ENCODE measurements at places on chromosomes 5 and 9. TPM values are rescaled to one million over a fixed set of nuclear protein-coding genes. Genes with fewer than 3 reads are reported as not detected.

DNA sequence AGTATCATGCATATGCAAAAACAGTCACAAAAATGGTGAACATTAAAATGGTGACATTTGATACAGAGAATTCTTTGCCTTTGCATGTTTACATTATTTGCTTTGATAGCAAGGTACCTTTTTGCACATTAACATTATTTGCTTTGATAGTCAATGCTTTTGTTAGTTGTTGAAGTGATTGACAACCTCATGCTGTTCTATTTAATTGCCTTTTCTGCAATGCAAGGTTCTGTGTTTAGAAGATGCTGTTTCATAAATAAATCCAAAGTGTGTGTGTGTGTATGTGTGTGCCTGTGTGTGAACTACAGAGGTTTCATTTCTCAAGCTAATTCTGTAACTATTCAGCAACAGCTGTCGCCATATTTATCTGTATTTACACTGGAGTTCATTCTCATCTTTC, 668.7 kb downstream of the NR2F1-AS1 start:
- H3K36me3 ChIP-seq = no peaks in the 10 kb centered on the region
- no peaks in the 10 kb centered on the region for H3K4me1 ChIP-seq
- no peak overlapping the region for H3K4me3 ChIP-seq
- H3K27me3 ChIP-seq = no peaks in the 10 kb centered on the region

- H3K27me3 ChIP-seq = no peaks in the 10 kb centered on the region
- DNase-seq = no peak
- no peak overlapping the region for H3K27ac ChIP-seq
- H3K36me3 ChIP-seq = peaks cover 5% of the 10 kb centered on the region
These were observed 59.1 kb upstream of the IER5L start for GRCh38 chr9:129237164-129237611.

The C5orf58 gene
- not detected for total RNA-seq

GRCh38 chr9:4959031-4959430, 26.0 kb upstream of the JAK2 start:
- peaks cover under 1% of the 10 kb centered on the region for H3K36me3 ChIP-seq
- no peaks in the 10 kb centered on the region for H3K27me3 ChIP-seq
- no peak overlapping the region for H3K4me3 ChIP-seq
- no peak for DNase-seq
- no peak overlapping the region for H3K27ac ChIP-seq
- no peaks in the 10 kb centered on the region for H3K4me1 ChIP-seq

The OSMR gene
- not detected for total RNA-seq

DNA sequence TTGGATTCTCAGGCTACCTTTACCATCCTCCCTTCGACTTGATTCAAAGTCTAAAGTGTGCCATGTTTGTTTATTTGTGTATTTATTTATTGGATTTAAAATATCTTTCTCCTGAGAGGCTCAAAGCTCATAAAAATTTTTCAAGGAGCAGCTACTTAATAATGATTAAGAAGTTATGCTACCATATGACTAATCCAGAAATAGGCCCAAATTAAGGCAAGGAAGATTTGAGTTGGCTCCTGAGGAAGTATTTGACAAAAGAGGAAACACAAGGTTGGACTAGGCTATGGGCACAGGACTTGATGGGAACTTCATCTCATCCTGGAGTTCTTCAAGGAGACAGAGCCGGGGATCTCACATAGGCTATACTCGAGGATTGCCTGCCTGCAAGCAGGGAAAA, 22.4 kb upstream of the PPP2CA start:
- H3K27ac ChIP-seq = no peak overlapping the region
- peaks cover 15% of the 10 kb centered on the region for H3K27me3 ChIP-seq
- H3K4me1 ChIP-seq = peaks cover 3% of the 10 kb centered on the region
- no peak for DNase-seq

DNA sequence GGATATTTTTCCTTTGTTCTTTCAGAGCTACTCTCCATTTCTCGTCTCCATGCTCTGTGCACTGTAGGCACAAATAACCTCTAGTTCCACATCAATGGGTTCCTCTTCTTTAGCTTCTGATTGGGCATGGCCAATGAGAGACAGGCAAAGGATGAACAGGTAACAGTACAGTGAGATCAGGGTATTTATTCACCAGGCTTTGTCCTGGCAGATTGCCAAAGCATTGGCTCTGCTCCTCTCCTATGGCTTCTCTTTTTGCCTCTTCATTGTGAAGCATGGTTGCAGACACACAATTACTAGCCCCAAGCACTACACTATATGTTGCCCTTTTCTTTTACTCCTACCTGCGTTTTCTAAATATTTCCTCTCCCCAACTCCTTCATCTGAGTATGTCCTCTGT, 215.1 kb upstream of the ARRDC3 start:
- no peak for DNase-seq
- H3K27ac ChIP-seq = no peak overlapping the region
- H3K4me1 ChIP-seq = no peaks in the 10 kb centered on the region
- H3K4me3 ChIP-seq = no peak overlapping the region
- no peaks in the 10 kb centered on the region for H3K36me3 ChIP-seq
- H3K27me3 ChIP-seq = no peaks in the 10 kb centered on the region

DNA sequence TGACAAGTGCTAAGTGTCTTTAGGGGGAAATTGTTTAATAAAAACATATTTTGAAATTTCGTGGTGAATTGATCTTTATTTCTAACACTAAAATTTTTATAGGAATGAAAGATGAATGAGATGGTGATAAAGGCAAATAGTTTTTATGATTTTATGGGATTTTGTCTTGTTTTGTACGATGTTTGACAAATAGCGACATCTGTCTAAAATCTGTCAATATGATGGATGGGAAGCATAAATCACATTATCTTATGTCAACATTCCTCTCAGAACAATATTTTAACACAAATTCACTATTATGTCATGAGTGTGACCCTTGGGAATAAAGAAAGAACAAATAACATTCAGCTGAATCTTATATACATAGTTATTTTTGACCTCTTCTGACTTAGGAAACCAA, 852.0 kb upstream of the CDH6 start:
- no peaks in the 10 kb centered on the region for H3K27me3 ChIP-seq
- no peak overlapping the region for H3K4me3 ChIP-seq
- no peaks in the 10 kb centered on the region for H3K4me1 ChIP-seq
- DNase-seq = no peak
- no peak overlapping the region for H3K27ac ChIP-seq

The TEX48 gene
- not detected for total RNA-seq

- H3K36me3 ChIP-seq = no peaks in the 10 kb centered on the region
- peaks cover 50% of the 10 kb centered on the region for H3K27me3 ChIP-seq
- DNase-seq = no peak
- peaks cover 4% of the 10 kb centered on the region for H3K4me1 ChIP-seq
- no peak overlapping the region for H3K27ac ChIP-seq
These were observed 189.1 kb upstream of the ADRA1B start for GRCh38 chr5:159727167-159727566.

- no peak overlapping the region for H3K27ac ChIP-seq
- H3K4me3 ChIP-seq = no peak overlapping the region
- DNase-seq = no peak
- H3K36me3 ChIP-seq = no peaks in the 10 kb centered on the region
- H3K27me3 ChIP-seq = no peaks in the 10 kb centered on the region
These were observed 324.8 kb downstream of the PRELID2 start for GRCh38 chr5:145510324-145510723.

GRCh38 chr5:163855754-163856153, 350.3 kb downstream of the MAT2B start:
- H3K27ac ChIP-seq = no peak overlapping the region
- H3K4me1 ChIP-seq = no peaks in the 10 kb centered on the region
- H3K4me3 ChIP-seq = no peak overlapping the region
- no peaks in the 10 kb centered on the region for H3K27me3 ChIP-seq
- H3K36me3 ChIP-seq = no peaks in the 10 kb centered on the region
- no peak for DNase-seq

GRCh38 chr9:26524267-26524666, 368.3 kb downstream of the CAAP1 start:
- no peak for DNase-seq
- no peaks in the 10 kb centered on the region for H3K27me3 ChIP-seq
- H3K4me1 ChIP-seq = no peaks in the 10 kb centered on the region
- no peak overlapping the region for H3K27ac ChIP-seq

The TNPO1 gene
- 66.3 TPM for total RNA-seq

The SHOC1 gene
- not detected for total RNA-seq

The ARL14EPL gene
- total RNA-seq = not detected
